ENCODE measurements at places on chromosomes 3 and 15.

GRCh38 chr15:90106522-90107117 is 4.4 kb upstream of the IDH2 start:
- DNase-seq, result no peak

- DNase-seq, result no peak
Measured at GRCh38 chr3:107798381-107798780, 275.6 kb downstream of the BBX start.

GRCh38 chr3:69499899-69500421 is 114.1 kb upstream of the FRMD4B start:
- DNase-seq, result no peak

DNA sequence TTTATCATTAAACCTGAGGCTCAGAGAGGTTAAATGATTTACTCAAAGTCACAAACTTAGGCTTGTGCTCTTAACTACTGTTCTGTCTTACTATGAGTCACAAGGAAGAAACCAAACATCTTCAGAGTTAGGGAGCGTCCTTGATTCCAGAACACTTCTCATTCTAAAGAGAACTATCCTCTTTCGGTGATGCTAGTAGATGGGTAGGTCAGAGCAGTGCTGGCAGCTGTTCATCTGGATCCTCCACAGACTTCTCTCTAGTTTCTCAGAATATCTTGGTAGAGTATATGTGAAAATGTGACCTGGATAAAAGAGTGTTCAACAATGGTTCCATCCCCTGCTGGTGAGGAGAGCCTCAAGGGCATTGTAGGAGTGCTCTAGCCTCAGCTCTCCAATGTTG is 3.3 kb downstream of the ARL6IP5 start:
- no peak for DNase-seq

GRCh38 chr3:110624576-110624975 is 447.0 kb upstream of the NECTIN3 start:
- no peak for DNase-seq

DNA sequence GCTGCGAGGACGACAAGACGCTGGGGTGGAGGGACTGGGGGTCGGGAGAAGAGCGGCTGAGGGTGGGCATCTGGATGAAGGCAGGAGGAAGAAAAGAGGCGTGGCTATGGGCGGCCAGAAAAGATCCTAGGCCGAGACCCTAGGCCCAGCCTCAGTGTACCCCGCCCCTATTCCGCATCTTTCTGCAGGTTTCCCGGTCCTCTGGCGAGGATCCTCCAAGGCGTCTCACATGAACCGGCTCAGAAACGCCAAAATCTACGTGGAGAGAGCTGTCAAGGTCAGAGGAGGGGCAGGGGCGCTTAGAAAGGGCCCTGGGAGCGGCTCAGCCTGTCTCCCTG is 340 bp downstream of the TTLL3 start:
- peak; percentile 78 for DNase-seq

DNA sequence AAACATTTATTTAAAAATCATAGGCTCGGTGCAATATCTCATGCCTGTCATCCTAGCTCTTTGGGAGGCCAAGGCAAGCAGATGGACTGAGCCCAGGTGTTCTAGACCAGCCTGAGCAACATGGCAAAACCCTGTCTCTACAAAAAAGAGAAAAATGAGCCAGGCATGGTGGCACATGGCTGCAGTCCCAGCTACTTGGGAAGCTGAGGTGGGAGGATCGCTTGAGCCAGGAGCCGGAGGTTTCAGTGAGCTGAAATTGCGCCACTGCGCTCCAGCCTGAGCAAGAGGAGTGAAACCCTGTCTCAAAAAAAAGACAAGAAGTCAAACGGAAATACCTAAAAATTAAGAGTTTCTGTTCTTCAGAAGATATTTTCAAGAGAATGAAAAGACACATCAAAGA is 122.3 kb downstream of the RSL24D1 start:
- peak; percentile 9 for DNase-seq

GRCh38 chr3:133069556-133070286 is 31.5 kb downstream of the TMEM108 start:
- no peak for DNase-seq

- DNase-seq, result no peak
Measured at GRCh38 chr3:43296565-43296964, 10.2 kb downstream of the SNRK start.

DNA sequence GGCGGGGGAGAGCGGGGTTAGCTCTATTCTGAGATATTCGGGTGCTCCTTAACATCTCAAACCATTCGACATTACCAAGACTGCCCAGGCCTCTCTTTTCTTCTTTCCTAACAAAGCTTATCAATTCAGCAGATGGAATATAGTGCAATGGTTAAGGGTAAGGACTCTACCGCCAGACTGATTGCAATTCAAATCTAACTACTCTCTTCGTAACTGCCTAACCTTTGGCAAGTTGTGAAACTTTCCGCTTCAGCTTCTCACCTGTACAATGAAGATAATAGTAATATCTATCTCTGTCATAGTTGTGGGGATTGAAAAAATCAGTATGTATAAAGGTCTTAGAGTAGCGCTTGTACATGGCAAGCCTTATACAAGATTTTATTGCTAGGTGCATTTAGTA is 972 bp downstream of the UBA5 start:
- DNase-seq, result no peak

Data from brain (organoid and tissue), 16 donors.